Keratinocyte (primary cell): ENCODE measurements at places on chromosomes 6 and 20.

GRCh38 chr6:119030759-119031158 lies 47.7 kb downstream of the FAM184A start:
- no peak for DNase-seq

- no peak for DNase-seq
Observed at GRCh38 chr6:133957780-133958242, 4.8 kb downstream of the TBPL1 start.

- no peak for DNase-seq
Observed at GRCh38 chr20:884983-885952, 30.9 kb downstream of the ANGPT4 start.

GRCh38 chr6:88045521-88046136 lies 2.0 kb upstream of the SPACA1 start:
- no peak for DNase-seq

- no peak for DNase-seq
Observed at GRCh38 chr6:138535728-138536455, 36.6 kb upstream of the NHSL1 start.

DNA sequence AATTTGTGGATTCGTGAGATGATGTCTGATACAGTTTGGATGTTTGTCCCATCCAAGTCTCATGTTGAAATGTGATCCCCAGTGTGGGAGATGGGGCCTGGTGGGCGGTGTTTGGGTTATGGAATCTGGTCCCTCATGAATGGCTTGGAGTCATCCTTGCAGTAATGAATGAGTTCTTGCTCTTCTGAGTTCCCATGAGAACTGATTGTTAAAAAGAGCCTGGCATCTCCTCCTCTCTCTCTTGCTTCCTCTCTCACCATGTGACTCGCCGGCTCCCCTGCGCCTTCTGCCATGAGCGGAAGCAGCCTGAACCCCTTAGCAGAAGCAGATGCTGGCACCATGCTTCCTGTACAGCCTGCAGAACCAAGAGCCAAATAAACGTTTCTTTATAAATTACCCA lies 30.5 kb upstream of the RPP40 start:
- no peak for DNase-seq

DNA sequence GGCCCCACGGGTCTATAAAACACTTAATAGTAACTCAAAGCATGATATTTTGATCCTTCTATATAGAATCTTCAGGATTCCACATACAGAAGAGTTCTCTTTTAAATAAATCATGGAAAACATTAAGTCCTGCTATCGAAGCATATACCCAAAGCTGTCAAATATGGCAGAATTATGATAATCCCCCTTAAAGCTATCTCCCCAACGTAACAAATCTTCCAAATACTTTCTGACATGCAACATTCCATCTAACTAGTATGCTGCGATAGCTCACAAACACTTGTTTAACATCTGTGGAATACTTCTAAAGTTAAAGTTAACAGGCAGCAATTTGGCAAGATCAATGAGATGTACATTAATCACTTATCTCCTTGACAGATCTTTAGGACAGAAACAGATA lies 371.0 kb upstream of the RUNX2 start:
- no peak for DNase-seq

DNA sequence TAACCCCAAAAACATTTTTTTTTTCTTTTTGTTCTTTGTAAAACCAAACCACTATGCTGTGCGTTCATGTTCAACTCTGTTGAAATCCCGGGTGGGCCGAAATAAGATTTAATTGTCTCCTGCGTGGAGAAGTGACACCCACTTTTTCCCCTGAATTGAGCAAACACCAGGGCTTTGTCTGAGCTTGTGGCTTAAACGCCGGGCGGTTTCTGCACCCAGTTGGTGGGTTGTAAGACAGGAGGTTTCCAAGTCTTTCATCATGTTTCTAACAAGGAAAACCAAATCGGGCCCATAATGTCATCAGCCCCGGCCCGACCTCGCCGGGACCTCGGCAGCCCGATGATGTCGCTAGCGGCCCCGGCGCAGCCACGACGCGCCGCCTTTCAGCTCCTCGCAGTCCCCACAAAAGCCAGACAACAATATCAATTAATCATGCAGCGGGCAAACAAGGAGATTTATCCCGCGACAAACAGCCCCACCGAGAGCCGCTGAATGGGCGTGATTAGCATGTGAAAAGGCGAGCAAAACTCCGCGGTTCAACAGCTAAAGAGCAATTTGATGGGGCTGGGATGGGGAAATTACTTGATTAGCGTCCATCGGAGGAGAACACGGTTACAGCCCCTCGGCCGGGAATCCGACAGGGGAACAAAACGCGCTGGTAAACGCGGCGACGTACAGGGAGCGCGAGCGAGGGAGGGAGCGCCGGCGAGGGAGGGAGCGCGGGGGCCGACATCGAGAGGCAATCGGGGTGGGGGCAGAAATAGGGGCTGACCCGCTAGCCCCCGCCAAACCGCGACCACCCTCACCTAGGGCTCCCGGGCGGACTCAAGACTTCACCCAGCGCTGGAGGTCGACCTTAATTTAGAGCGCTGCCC lies 5.3 kb downstream of the LINC00237 start:
- DNase-seq = no peak

DNA sequence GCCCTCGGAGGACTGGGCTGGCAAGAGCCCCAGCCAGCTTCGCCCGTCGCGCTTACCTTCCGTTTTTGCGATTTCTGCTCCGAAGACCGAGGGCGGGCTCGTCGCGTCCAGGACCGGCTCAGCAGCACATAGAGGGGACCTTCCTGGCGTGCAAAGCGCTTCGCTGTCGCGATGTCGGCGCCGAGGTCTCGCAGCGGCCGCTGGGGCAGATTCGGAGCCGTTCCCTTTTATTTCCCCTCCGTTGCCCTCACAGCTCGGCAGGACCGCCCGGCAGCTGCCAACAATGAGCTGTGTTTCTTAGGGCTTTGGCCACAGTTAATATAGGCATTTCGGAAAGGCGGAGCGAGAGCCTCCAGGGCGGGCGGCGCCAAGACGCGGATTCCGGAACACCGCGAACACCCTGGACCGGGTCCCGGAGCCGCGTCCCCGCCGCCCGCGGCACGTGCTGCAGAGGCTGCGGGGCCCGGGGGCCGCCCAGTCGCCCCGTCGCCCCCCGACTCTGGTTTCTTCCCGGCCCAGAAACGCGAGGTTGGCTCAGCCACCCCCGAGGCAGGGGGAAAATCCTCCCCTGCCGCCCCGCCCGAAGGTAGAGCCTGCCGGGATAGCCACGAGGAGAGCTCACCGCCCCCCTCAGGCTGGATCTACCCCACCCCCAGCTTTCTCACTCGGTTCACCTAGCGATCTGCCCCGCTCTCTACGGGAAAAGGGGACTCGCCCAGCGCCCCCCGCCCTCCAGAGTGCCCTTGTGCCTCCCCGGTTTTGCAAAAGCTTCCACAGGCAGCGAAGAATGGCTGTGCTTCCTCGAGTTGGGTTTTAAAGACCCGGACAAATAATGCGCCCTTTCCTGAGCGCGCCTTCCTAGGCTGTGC lies at the start of gene CITED2:
CITED2 (minus strand) TSS at position 292 of the 869 bp plus-strand sequence. CDS start 704 bp downstream, outside the sequence.
- peak; percentile 58 for DNase-seq

DNA sequence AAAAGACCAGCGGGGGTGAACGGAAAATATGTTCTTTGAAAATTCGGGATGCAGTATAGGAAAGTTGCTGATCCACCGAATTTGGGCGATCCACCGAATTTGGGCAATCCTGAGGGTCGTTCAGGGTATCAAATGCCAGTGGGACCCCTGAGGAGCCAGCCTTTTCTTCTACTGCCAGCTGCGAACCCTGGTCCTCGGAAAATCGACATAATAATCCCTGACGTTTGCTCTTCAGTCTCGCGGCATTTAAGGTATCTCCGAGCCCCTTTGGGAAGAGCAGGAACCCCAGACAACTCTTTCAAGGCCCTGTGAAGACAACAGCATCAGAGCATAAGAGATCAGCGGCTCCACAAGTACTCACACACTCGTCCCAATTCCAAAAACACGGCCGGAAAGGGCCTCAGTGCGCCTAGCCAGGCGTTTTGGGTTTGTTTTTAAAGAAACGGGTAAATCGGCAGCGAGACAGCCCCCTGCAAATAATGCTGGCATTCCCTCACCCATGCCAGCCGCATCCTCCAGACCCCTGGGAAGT lies 1.0 kb downstream of the SIM1 start:
- DNase-seq = no peak

DNA sequence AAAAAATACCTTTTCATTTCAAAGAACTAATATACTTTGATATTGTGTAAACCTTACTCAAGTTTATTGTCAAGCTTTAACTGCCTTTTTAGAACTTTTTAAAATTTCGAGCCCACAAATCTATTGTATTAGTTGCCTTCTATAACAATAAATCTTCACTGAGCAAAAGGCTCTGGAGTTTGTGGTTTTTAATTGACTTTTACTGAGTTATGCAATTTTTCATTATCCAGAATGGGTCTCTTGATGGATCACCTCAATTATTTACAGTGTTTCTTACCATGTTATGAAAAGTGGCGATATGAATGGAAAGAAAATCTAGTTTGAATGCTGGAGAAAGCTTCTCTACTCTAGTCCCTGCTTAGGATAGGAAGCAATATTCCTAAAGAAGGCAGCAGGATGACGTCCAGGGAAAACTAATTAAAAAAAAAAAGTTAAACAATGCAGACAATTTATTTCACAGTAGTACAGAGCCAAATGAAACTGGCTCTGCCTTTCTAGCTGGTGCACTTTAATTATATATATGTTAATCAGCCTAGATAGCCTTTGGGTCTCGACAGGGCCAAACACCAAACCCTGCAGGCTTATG lies 5.0 kb downstream of the ID4 start:
- DNase-seq = no peak

GRCh38 chr6:41594326-41594725 lies 43.9 kb upstream of the MDFI start:
- DNase-seq = no peak

GRCh38 chr6:3324262-3324942 lies 65.7 kb downstream of the PSMG4 start:
- DNase-seq = no peak

- DNase-seq = no peak
Observed at GRCh38 chr20:47733892-47734291, 51.4 kb downstream of the SULF2 start.

GRCh38 chr20:1805161-1805581 lies 90.0 kb upstream of the SIRPA start:
- peak; percentile 72 for DNase-seq

- peak; percentile 86 for DNase-seq
Observed at GRCh38 chr6:40936818-40937251, 102.2 kb downstream of the UNC5CL start.

GRCh38 chr6:150924808-150925589 lies 59.5 kb downstream of the MTHFD1L start:
- no peak for DNase-seq

DNA sequence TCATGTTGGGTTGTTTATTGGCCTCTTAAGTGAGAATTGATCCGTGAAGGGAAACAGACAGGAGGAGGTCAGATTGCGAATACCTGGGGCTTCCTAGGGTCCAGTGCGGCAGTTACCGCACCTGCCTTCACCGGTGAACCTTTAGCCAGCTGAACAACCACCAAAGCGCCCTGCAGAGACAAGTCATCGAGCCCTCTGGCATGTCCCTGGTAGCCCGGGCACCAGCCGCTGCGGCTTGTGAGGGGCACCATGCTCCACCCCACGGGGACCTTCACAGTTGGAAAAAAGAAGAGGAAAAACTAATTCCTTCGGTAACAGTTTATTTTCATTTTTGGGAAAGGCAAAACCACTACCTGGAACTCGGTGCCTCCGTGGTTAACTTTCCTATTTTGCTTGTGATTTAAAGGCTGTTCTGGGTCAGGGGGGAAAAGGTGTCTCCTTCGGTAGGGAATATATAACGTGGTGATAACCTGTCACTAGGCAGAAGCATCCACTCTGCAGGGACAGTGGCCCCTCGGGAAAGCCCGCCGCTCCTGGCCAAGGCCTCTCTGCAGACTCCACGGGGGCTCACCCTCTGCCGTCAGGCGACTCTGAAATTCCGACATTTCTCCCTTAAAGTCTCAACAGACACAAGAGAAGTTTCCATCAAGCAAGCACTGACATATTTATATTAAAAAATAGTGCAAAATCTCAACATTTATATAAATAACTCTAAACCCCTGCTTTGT lies 30.7 kb upstream of the ZBP1 start:
- no peak for DNase-seq

GRCh38 chr6:17417817-17418216 lies 24.4 kb downstream of the CAP2 start:
- no peak for DNase-seq

DNA sequence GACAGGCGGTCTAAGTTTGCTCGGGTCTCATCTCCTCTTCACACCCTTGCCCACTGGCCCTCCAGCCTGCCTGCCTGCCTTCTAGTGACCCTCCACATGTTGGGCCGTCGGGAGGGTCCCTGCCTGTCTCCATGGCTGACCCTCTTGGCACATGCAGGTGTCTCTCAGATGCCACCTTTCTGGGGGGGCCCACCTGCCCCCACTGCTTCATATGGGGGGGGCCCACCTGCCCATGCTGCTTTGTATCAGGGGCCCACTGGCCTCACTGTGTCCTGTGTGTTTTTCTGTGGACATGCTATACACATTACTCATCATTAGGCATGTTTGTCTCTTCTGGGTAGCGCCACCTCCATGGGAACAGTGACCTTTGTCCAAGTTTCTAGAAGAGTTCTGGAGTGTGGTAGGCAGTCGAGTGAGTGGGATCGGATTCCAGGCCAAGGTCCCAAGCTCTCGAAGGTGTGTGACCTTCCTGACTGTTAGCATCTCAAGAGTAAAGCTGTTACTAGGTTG lies 40.4 kb upstream of the KIF25 start:
- DNase-seq = no peak

- no peak for DNase-seq
Observed at GRCh38 chr6:162109480-162110050, 618.0 kb downstream of the PRKN start.

GRCh38 chr20:52313341-52313963 lies 121.9 kb upstream of the ZFP64 start:
- no peak for DNase-seq

DNA sequence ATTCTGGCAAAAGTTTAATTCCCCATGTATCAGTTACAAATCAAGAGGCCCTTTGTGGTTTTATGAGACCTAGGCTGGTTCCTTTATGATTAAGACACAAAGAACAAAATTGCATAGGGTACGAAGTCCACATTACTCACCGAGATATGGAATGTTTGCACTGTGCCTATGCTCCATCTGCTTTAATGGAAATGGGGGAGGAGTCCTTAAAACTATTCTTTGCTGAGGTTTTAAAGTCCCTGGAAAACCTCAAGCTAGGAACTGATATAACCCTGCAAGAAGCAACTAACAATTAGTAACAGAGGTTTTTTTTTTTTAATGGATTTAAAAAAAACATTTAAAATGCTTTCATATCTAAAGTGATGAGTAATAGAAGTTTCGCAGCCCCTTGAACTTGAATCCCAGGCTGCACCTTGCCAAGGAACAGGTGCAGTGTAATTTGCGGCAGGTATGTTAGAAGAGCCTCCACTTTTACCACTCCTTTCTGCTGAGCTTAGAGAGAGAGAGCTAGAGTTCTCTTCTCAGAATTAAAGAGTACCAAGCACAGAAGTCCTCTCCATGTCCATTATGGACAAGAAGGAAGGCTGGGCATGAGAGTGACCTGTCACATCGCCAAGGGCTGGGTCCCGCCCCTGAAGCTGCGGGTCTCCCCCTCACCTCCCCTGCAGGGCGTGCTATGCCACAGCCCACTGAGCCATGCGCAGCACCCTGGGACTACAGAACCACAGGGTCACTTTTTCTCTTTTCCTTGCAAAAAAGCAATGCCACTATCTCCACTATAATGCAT lies 2.3 kb downstream of the SERPINB1 start:
- DNase-seq = no peak

- DNase-seq = peak; percentile 95
Observed at GRCh38 chr6:3803627-3804468, 45.3 kb upstream of the FAM50B start.
